ENCODE measurements at places on chromosomes 6 and 20.
A peak's percentile ranks its signal among the peaks of the same experiment; 100 is the strongest.

DNA sequence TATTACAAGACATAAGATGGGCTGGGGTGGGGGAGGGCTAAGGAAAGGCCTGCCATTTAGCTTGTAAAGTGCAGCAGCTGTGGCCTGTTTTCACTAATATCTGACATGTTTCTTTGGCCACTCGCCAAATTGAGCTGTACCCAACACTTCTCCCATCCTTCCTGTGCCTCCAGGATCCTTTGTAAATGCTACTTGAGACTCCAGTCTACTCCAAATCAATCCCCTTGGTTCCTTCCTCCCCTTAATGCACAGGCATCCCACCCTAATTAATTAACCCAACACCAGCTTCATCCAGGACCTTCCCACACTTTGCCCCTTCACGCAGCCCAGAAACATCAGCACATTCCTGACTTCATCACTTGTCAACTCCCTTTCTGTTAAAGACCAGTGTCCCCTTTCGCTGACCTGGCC, 55.0 kb upstream of the TCF21 start:
- DNase-seq, result no peak

DNA sequence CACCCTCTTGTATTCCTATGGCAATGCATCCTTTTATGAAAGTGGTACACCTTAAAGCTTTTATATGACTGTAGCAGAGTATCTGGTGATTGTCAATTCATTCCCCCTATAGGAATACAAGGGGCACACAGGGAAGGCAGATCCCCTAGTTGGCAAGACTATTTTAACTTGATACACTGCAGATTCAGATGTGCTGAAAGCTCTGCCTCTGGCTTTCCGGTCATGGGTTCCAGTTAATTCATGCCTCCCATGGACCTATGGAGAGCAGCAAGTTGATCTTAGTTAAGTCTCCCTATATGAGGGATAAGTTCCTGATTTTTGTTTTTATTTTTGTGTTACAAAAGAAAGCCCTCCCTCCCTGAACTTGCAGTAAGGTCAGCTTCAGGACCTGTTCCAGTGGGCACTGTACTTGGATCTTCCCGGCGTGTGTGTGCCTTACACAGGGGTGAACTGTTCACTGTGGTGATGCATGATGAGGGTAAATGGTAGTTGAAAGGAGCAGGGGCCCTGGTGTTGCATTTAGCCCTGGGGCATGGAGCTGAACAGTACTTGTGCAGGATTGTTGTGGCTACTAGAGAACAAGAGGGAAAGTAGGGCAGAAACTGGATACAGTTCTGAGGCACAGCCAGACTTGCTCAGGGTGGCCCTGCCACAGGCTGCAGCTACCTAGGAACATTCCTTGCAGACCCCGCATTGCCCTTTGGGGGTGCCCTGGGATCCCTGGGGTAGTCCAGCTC, 292.1 kb downstream of the ESR1 start:
- no peak for DNase-seq

- no peak for DNase-seq
Measured at GRCh38 chr20:4151342-4151741, 136.0 kb upstream of the RNF24 start.

- DNase-seq, result no peak
Measured at GRCh38 chr6:44004625-44005506, 122.4 kb downstream of the MRPL14 start.

DNA sequence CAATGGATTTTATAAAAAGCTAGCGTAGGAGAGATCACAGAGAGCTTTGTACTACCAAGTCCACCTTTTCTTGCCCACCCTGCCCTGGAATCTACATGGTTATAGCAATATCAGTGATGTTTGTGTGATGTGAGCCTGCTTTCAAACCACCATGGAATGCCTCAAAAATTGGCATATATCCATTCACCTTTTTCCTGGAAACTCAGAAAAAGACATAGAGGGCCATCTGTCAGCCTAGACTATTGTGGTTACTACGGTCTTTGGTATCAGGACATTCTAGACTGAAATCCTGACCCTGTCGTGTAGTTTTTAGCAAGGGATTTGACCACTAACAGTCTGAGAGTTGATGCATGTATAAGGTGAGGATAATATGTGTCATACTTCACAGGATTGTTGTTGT, 239.6 kb downstream of the GRIK2 start:
- DNase-seq, result no peak

- DNase-seq, result no peak
Measured at GRCh38 chr20:15520930-15521524, 1052.2 kb downstream of the KIF16B start.

- no peak for DNase-seq
Measured at GRCh38 chr20:48214601-48215000, 429.3 kb upstream of the SULF2 start.

GRCh38 chr20:37071481-37071911, 24.3 kb downstream of the RBL1 start:
- DNase-seq, result peak; percentile 82

DNA sequence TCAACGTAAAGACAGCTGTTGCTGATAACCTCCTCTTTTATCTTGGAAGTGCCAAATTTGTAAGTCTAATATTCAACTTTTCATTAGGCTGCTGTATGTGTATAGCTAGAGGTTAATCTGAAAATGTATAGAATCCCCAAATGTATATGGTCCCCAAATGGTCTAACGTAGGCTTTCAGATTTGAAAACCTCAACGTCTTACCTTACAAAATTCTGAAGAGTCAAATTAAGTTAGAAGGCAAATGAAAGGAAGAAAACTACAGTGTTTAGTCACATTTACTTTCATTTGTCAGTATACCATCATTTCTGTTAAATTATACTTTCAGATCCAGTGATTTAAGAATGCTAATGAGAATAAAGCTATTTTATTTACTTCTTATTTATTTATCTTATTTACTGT, 256.9 kb downstream of the ARHGAP18 start:
- DNase-seq, result no peak

- DNase-seq, result no peak
Measured at GRCh38 chr6:85068221-85068620, 303.8 kb upstream of the TBX18 start.

DNA sequence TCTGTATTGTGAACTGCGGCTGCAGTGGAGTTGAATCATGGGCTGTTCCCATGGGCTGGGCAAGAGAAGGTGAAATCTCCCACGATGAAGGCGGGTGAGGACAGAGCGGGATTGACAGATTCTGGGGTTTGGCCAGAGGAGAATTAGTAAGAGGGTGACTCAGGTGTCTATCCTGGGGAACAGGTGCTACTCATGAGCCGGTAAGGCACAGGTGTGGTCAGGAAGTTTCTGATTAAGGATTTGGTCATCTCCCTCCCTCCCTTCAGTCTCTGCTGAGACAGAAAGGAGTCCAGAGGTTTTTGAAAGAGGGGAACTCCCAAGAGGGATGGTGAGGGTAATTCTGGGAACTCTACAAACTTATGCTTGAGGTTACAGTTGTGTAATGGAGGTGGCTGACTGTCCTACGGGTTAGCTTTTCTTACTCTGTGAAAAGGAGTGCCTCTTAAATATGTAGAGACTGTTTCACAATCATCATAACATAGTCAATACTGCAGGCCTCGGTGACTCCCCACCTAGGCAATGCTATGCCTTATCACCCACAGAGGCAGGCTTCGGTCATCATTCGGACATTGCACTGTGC, 31.5 kb downstream of the SERPINB1 start:
- peak; percentile 61 for DNase-seq

DNA sequence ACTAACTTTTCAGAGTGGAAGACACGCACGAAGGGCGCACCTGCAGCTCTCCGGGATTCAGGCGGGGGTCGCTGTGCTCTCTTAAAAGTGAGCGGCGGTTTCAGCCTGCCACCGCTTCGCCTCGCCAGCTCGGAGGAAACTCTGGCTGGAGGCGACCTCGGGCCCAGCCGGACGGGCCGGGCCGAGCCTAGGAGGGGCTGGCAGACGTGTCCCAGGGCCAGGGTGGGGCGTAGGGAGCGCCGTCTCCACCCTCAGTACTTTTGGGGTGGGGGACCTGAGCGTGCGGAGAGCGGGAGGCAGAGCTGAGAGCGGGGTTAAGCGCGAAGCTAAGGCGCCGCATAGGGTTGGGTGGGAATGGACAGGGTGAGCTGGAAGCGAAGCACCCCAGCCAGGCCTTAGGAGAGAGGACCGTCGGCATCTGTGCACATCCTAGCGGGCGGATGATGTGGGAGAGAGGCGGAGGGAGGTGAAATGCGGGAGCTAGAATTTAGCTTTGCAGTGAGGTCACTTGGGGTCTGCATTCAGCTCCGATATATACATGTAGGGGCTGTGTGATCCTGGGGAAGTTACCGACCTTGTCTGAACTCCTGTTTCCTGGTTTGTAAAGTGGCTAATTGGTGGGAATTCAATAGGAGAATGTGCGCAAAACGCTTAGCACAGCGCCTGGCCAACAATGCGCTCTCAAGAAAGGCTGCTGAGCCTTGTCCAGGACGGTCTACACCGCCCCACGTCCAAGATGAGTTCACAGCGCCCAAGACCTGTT, 6.5 kb upstream of the TFAP2A start:
- no peak for DNase-seq

DNA sequence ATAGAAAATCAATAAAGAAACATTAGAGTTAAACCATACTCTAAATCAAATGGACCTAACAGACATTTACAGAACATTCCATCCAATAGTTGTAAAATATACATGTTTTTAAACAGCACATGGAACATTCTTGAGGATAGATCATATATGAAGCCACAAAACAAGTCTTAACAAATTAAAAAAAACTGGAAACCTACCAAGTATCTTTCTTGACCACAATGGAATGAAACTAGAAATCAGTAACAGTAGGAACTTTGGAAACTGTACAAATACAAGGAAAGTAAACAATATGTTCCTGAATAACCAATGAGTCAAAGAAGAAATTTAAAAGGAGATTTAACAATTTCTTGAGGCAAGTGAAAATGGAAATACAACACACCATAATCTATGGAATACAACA, 91.2 kb upstream of the GLP1R start:
- peak; percentile 20 for DNase-seq
